ENCODE measurements at places on chromosomes 7 and 10. TPM values are rescaled to one million over a fixed set of nuclear protein-coding genes. Genes with fewer than 3 reads are reported as not detected.
A peak's percentile ranks its signal among the peaks of the same experiment; 100 is the strongest.

- peaks cover 21% of the 10 kb centered on the region for H3K27me3 ChIP-seq
- no peaks in the 10 kb centered on the region for H3K36me3 ChIP-seq
- H3K4me1 ChIP-seq = no peaks in the 10 kb centered on the region
Measured at GRCh38 chr7:103413407-103413806, 32.6 kb downstream of the SLC26A5 start.

Gene GIMAP7
- 244 TPM for total RNA-seq

Gene RASA4B
- 26.9 TPM for total RNA-seq

DNA sequence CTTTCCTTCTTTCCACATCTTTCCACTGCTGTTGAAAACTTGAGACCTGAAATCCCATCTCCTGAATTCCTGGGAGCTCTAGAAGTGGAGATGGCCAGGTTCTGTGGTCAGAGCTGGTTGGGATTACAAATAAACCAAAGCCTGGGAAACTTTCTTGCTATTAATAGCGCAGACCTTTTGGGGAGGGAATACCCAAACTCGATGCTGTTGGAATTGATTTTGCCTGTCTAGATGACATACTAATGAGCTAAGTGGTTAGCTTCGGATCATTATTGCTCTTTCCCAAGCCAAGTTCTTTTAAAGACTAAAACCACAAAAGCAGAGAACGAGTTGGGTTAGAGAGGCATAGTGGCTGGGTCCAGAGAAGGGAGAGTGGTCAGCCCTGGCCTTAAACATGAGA lies 76.6 kb downstream of the TCF7L2 start:
- H3K27ac ChIP-seq = no peak overlapping the region
- no peaks in the 10 kb centered on the region for H3K36me3 ChIP-seq
- peaks cover 39% of the 10 kb centered on the region for H3K27me3 ChIP-seq
- no peak for DNase-seq

Gene C7orf33
- total RNA-seq = not detected

- H3K4me3 ChIP-seq = no peak overlapping the region
- no peaks in the 10 kb centered on the region for H3K4me1 ChIP-seq
- no peak for DNase-seq
- H3K27me3 ChIP-seq = no peaks in the 10 kb centered on the region
Measured at GRCh38 chr7:41375582-41375981, 327.3 kb downstream of the INHBA start.

DNA sequence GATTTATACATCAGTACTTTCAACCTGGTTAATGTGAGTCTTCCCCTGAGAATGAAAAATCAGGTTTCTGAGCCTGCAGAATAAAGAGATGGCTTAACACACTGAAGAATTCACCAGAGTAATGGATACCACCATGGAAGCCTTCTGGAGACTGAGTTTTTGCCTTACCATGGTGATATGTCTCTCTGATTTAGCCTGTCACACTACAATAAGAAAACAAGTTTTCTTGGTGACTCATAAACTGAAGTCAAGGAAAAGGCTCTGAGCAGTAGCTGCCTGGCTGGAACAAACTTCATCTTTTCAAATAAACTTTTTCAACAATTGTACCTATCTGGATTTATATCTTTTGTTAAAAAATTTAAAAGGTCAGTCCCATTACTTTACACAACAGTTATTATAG lies 229.0 kb downstream of the PRPF18 start:
- H3K27ac ChIP-seq = no peak overlapping the region
- H3K4me3 ChIP-seq = no peak overlapping the region
- H3K4me1 ChIP-seq = peaks cover 13% of the 10 kb centered on the region
- H3K27me3 ChIP-seq = peaks cover 4% of the 10 kb centered on the region

Gene ZNF853
- 0.30 TPM for total RNA-seq

Gene HMX3
- not detected for total RNA-seq

DNA sequence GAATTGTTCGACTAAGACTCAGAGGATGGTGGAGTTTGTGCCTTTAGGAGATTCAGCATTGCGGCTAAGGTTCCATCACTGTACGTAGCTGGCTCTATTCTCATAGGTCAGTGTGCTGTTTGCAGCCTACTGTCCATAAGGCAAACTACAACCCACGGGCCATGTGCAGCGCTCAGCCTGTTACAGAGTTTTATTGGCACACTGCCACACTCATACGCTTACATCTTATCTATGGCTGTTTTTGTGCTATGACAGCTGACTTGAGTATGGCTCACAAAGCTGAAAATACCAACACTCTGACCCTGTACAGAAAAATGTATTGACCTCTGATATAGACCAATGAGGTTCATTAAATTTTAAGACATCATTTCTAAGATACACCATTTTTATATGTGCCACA lies 114.5 kb downstream of the ARID5B start:
- peaks cover 59% of the 10 kb centered on the region for H3K36me3 ChIP-seq
- no peak overlapping the region for H3K27ac ChIP-seq
- H3K27me3 ChIP-seq = no peaks in the 10 kb centered on the region
- DNase-seq = no peak

DNA sequence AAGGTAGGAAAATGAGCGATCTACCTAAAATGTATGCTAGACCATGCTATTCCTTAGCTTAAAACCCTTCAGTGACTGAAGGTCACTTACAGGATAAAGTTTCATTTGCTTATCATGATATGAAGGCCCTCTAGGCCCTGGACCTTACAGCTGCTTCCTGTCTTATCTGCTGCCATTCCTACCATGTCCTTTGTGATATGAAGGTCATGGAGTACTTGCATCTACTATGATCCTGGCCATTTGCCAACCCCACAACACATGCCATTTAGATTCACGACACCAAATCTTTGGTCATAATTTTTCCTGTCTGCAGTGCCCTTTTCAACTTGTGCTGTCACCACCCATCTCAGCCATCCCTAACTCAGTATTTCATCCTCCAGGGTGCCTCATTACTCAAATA lies 181.8 kb upstream of the MDFIC start:
- H3K36me3 ChIP-seq = no peaks in the 10 kb centered on the region
- H3K27me3 ChIP-seq = no peaks in the 10 kb centered on the region
- no peaks in the 10 kb centered on the region for H3K4me1 ChIP-seq
- DNase-seq = no peak
- no peak overlapping the region for H3K4me3 ChIP-seq

Gene GIMAP2
- 97.7 TPM for total RNA-seq

Gene NUTM2E
- 0.67 TPM for total RNA-seq

GRCh38 chr10:62761115-62761514 lies 43.4 kb upstream of the ADO start:
- H3K27me3 ChIP-seq = no peaks in the 10 kb centered on the region
- H3K36me3 ChIP-seq = peaks cover 4% of the 10 kb centered on the region
- no peak overlapping the region for H3K4me3 ChIP-seq
- no peak for DNase-seq
- H3K4me1 ChIP-seq = peaks cover 14% of the 10 kb centered on the region
- no peak overlapping the region for H3K27ac ChIP-seq

DNA sequence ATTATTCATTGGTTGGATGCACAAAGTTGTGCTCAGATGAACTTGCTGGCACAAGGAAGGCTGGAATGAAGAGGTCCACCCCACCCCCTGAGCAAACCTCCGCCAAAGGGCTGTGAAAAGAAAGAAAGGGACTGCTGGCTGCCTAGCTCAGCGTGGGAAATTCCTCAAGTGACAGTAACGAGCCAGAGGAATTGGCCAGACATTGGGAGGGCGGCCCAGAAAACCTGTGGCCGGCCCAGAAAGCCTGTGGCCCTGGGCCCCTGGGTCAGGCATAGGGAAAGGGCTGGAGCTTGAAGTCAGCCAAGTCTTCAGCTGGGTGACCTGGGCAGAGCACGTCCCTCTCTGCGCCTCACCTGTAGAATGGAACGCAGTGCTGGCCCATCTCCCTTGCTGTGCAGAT lies 30.6 kb upstream of the CTBP2 start:
- H3K4me3 ChIP-seq = no peak overlapping the region
- no peak for DNase-seq
- no peak overlapping the region for H3K27ac ChIP-seq
- no peaks in the 10 kb centered on the region for H3K36me3 ChIP-seq

- H3K4me3 ChIP-seq = no peak overlapping the region
- no peak for DNase-seq
- no peaks in the 10 kb centered on the region for H3K4me1 ChIP-seq
- peaks cover 6% of the 10 kb centered on the region for H3K27me3 ChIP-seq
- no peaks in the 10 kb centered on the region for H3K36me3 ChIP-seq
Measured at GRCh38 chr7:101780281-101780680, 37.1 kb upstream of the CUX1 start.

DNA sequence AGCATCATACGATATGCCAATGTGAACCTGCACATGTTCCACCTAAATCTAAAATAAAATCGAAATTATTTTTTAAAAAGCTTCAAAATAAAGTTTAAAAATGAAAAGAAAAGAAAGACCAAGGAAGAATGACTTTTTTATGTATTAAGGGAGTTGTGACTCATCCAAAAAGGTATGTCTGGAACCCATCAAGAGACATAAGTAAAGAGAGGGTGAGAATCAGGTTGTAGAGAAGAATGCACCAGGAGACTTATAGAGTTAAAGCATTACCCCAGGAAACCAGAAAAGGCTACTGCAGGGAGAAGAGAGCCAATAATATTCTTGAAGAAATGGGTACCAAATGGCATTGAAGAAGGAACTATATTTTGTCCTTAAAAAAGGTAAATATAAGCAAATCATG lies 69.8 kb downstream of the CTTNBP2 start:
- H3K27me3 ChIP-seq = no peaks in the 10 kb centered on the region
- no peaks in the 10 kb centered on the region for H3K4me1 ChIP-seq
- H3K4me3 ChIP-seq = no peak overlapping the region

Gene CLRN3
- not detected for total RNA-seq

GRCh38 chr7:29139191-29139590 lies 7.1 kb downstream of the CPVL start:
- H3K36me3 ChIP-seq = no peaks in the 10 kb centered on the region
- DNase-seq = no peak
- H3K4me1 ChIP-seq = no peaks in the 10 kb centered on the region
- no peak overlapping the region for H3K27ac ChIP-seq
- no peak overlapping the region for H3K4me3 ChIP-seq

Gene COL13A1
- total RNA-seq = not detected

GRCh38 chr10:70990681-70991080 lies 102.3 kb upstream of the PCBD1 start:
- no peak overlapping the region for H3K27ac ChIP-seq
- no peaks in the 10 kb centered on the region for H3K36me3 ChIP-seq
- H3K4me3 ChIP-seq = no peak overlapping the region
- peaks cover 7% of the 10 kb centered on the region for H3K4me1 ChIP-seq
- no peak for DNase-seq
- H3K27me3 ChIP-seq = no peaks in the 10 kb centered on the region

- no peak overlapping the region for H3K4me3 ChIP-seq
- H3K36me3 ChIP-seq = no peaks in the 10 kb centered on the region
- peaks cover 2% of the 10 kb centered on the region for H3K27me3 ChIP-seq
- peak; percentile 9 for DNase-seq
- H3K27ac ChIP-seq = no peak overlapping the region
- H3K4me1 ChIP-seq = peaks cover 6% of the 10 kb centered on the region
Measured at GRCh38 chr7:95686109-95686508, 86.2 kb upstream of the DYNC1I1 start.

GRCh38 chr7:41592236-41592635 lies 110.7 kb downstream of the INHBA start:
- no peak overlapping the region for H3K27ac ChIP-seq
- H3K4me1 ChIP-seq = no peaks in the 10 kb centered on the region
- no peak overlapping the region for H3K4me3 ChIP-seq

Gene ARL5B
- total RNA-seq = 11.6 TPM

Measured in activated CD4-positive, alpha-beta T cell treated with anti-CD3 and anti-CD28 coated beads, Interleukin-2, amount 10 ng/mL, durations not matched to agents 7 days and 5 days (primary cell).